ENCODE measurements at places on chromosomes 12 and 14. TPM values are rescaled to one million over a fixed set of nuclear protein-coding genes. Genes with fewer than 3 reads are reported as not detected.
A peak's percentile ranks its signal among the peaks of the same experiment; 100 is the strongest.

DNA sequence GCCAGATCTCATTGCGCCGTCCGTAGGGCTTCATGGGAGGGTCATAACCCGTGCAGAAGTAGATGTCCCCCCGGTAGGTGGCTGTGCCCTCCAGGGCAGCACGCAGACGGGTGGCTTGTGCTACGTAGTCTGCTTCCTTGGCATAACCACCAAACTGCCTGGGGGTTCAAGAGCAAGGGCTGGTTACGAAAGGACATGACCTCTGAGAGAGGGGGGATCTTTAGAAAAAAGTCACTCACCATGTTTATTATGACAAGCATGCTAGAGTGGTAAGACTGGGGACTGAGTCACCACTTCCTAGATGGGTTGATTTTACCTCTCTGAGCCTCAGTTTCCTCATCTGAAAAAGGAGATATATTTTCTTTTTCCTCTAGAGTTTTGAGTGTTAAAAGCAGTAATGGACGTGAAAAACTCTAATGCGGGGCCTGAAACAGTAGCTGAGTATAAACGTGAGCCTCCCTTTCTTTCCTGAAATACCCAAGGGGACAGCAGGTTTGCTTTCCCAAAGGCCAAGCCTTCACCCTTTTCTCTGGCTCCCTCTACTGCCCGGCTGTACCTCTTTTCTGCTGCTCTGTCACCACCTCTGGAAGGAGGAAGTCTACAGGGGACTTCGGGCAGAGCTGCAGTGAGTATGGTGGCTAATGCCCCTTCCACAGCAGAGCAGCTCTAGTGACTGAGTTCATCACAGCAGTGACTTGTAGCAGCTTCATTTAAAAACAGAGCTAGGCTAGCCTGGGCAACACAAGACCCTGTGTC is 23.5 kb upstream of the GPRC5D start:
- no peak for DNase-seq
- no peaks in the 10 kb centered on the region for H3K4me1 ChIP-seq
- H3K4me3 ChIP-seq: no peak overlapping the region
- H3K27ac ChIP-seq: no peak overlapping the region

The PPM1H gene
- total RNA-seq: 3.7 TPM

GRCh38 chr12:49091056-49091835 is 3.4 kb downstream of the DHH start:
- peak overlapping the region; percentile 100 for H3K27ac ChIP-seq
- H3K36me3 ChIP-seq: no peaks in the 10 kb centered on the region
- H3K4me1 ChIP-seq: peaks cover 59% of the 10 kb centered on the region
- H3K4me3 ChIP-seq: peak overlapping the region; percentile 89
- no peak for DNase-seq

DNA sequence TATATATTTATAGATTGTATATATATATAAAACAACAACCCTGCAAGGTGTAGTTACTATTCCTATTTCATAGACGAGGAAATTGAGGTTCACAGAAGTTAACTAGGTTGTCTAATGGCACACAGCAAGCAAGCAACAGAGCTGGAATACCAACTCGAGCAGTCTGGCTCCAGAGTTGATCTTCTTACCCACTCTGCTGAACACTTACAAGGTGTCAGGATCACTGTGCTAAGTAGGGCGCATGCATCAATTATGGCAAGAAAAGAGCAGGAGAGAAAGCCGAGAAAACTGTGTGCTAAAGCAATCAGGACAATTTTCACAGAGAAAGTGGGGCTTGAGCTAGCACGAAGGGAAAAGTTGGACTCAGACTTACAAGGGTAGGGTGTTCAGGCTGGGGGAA is 15.9 kb upstream of the ARMH4 start:
- DNase-seq: no peak
- no peak overlapping the region for H3K27ac ChIP-seq
- no peak overlapping the region for H3K4me3 ChIP-seq

The CLEC4D gene
- total RNA-seq: not detected

The AQP2 gene
- total RNA-seq: not detected

- no peak for DNase-seq
- H3K4me1 ChIP-seq: no peaks in the 10 kb centered on the region
- H3K27me3 ChIP-seq: no peaks in the 10 kb centered on the region
- H3K4me3 ChIP-seq: no peak overlapping the region
- no peaks in the 10 kb centered on the region for H3K36me3 ChIP-seq
These were observed 62.5 kb upstream of the TSPAN8 start for GRCh38 chr12:71220260-71220659.

DNA sequence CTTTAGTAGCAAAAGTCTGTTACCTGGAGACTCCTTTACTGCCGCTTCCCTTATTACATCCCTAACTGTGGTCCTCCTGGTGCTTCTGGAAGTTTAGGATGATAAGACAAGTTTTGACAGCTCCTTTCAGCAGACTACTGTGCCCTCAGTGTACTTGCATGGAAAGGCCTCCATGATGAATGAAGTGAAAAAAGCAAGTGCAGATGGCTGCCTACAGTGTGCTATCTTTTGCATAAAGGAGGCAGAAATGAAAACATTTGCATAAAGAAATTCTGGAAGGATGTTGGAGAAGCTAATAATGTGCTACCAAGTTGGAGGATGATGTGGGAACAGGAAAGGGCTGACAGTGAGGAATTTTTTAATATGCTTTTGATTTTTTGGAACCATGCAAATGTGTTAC is 4.5 kb downstream of the TCTN2 start:
- H3K4me1 ChIP-seq: peaks cover 21% of the 10 kb centered on the region
- H3K36me3 ChIP-seq: no peaks in the 10 kb centered on the region
- no peak for DNase-seq

The BICDL1 gene
- 5.2 TPM for total RNA-seq

DNA sequence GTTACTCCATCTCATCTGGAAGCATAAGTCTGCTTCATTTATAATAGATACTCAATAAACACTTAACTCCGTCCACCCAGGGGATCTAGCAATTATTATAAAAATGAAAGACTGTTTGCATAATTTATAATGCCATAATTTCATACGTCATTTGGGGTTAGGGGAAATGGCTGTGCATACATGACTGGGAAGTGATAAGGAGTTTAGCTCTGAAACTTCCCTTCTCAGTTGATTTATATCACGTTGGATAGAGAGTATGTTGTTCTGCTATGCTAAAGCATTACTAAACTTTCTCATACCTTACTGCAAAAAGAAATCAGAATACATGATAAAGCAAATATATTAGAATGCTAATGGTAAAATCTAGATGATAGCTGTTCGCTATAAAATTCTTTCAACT is 90.4 kb upstream of the DYNC1H1 start:
- H3K4me1 ChIP-seq: peaks cover 47% of the 10 kb centered on the region
- no peak for DNase-seq
- no peaks in the 10 kb centered on the region for H3K27me3 ChIP-seq
- no peak overlapping the region for H3K27ac ChIP-seq
- H3K36me3 ChIP-seq: peaks cover 5% of the 10 kb centered on the region

DNA sequence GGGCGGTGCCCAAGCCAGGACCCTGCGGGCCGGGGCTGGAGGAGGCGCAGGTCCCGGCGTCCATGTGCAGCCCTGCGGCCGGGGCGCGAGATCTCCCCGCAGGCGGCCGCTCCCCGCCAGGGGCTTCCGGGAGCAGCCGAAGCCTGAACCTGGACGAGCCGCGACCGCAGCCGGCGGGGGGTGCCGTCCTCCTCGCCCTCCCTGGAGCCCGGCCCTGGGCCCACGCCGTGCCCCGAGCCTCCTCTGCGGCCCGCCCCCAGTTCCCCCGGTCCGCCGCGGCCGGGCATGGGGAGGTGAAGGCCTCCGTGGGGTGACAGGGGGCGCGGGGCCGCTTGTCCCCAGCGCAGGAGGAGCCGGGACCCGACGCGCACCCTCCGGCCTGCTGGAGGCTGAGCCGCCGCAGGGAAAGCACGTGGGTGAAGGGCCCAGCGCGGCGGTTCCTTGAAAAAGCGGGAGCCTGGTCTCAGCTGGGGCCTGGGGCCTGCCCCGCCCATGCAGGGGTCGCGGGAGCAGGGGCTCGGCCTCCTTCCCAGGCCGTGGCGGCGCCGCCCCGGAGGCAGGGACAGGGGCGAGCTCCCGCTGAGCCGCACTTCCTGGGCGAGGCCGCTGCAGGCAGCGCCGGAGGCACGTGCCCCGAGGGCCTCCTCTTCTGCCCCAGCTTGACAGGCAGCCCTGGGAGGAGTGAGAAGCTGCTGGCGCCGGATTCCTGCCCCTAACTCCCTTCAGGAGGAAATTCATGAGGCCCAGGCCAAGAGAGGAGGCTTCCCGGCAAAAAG is 55.6 kb upstream of the PPP2R5C start:
- no peak overlapping the region for H3K4me3 ChIP-seq
- H3K27ac ChIP-seq: no peak overlapping the region
- H3K4me1 ChIP-seq: peaks cover 19% of the 10 kb centered on the region
- no peaks in the 10 kb centered on the region for H3K36me3 ChIP-seq
- no peak for DNase-seq

The TDRD9 gene
- not detected for total RNA-seq

GRCh38 chr12:88472248-88472647 is 108.0 kb downstream of the KITLG start:
- H3K27me3 ChIP-seq: no peaks in the 10 kb centered on the region
- peaks cover 4% of the 10 kb centered on the region for H3K36me3 ChIP-seq
- no peak overlapping the region for H3K27ac ChIP-seq

- no peaks in the 10 kb centered on the region for H3K4me1 ChIP-seq
- no peak for DNase-seq
- no peaks in the 10 kb centered on the region for H3K27me3 ChIP-seq
- H3K27ac ChIP-seq: no peak overlapping the region
These were observed 106.1 kb downstream of the PAX9 start for GRCh38 chr14:36767603-36768281.

- H3K4me1 ChIP-seq: no peaks in the 10 kb centered on the region
- H3K4me3 ChIP-seq: no peak overlapping the region
- no peaks in the 10 kb centered on the region for H3K27me3 ChIP-seq
These were observed 21.5 kb downstream of the CPSF2 start for GRCh38 chr14:92143309-92143708.

DNA sequence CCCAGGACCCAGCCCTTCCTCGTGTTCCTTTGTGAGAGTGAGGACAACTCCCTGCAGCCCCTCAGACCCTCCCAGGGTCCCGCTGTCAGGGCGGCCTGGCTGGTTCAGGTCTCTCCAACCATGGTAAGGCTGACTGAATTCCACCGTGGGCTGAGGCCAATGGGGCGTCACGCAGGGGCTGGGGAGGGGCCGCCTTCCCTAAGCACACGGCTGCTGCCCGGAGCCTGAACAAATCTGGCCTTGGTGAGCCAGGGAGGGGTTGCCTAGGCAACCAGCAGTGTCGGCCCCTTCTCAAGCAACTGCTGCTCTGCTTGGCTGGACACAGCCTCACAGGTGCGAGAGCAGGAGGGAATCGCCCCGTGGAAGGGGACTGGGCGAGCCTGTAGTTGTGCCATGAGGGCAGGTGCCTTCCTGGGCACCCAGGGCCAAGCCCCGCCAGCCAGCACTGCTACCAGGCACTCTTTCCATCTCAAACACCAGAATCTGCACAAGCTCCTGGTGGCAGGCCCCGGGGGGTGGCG is 37.0 kb upstream of the GALNT9 start:
- peaks cover 5% of the 10 kb centered on the region for H3K4me1 ChIP-seq
- no peaks in the 10 kb centered on the region for H3K36me3 ChIP-seq
- H3K27ac ChIP-seq: no peak overlapping the region
- no peak overlapping the region for H3K4me3 ChIP-seq
- peaks cover 45% of the 10 kb centered on the region for H3K27me3 ChIP-seq

The MIA2 gene
- 10.6 TPM for total RNA-seq

The CHST11 gene
- 10.0 TPM for total RNA-seq

- H3K36me3 ChIP-seq: no peaks in the 10 kb centered on the region
- H3K27me3 ChIP-seq: no peaks in the 10 kb centered on the region
- H3K4me3 ChIP-seq: no peak overlapping the region
- no peak overlapping the region for H3K27ac ChIP-seq
These were observed 62.8 kb upstream of the OSBPL8 start for GRCh38 chr12:76622351-76622750.

DNA sequence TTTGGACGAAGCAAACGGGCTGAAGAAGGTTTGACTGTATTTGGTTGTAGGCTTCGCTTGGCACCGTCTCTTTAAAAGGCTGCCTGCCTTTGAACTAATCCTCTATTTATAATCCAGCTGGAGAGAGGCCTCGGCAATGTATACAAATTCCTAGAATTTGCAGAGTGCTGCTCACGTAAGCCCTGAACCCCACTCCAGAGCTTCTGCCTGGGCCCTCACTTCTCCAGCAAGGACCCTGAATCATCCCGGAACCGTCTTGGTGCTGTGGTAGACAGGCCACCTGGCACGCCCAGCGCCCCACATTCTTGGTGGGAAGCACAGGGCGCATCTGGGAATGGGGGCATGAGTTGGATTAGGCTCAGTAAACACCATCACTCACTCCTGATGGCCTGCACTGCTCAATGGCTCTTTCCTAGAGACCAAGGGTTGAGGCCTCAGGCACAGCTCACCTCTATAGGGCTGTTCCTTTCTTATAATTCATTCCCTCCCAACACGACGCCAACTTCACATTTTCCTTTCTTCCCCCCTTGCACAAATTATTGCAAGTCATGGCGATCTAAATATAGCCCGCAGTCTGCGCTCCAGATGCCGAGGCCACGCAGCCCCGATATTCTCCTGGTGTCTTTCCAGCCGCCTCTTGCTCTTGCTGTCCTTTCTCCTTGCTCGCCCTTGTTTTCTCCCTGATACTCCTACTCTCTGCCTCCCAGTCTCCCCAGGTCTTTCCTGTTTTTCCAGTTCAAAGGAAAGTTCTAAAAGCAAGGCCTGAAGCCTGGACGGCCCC is 141.0 kb downstream of the ZFP36L1 start:
- H3K4me3 ChIP-seq: no peak overlapping the region
- H3K4me1 ChIP-seq: peaks cover 41% of the 10 kb centered on the region
- H3K27ac ChIP-seq: no peak overlapping the region

DNA sequence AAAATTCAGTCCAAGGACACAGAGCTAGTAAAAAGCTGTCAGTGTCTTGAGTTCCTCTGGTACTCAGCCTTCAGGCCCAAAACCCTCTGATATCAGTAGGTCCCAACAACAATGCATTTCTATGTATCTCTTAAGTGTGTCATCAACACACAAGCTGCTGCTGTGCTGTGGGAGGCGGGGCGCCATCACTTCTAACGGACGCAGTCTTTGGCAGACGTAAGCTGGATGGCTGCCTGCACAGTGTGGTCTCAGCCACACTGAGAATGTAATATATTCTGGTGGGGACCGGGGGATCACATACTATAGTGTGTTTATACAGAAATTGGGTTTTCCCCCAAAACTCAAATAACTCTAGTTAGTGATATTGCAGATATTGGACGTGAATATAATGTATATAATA is 123.9 kb downstream of the SUDS3 start:
- no peaks in the 10 kb centered on the region for H3K36me3 ChIP-seq
- peaks cover under 1% of the 10 kb centered on the region for H3K27me3 ChIP-seq
- H3K27ac ChIP-seq: no peak overlapping the region
- H3K4me1 ChIP-seq: no peaks in the 10 kb centered on the region
- DNase-seq: no peak

DNA sequence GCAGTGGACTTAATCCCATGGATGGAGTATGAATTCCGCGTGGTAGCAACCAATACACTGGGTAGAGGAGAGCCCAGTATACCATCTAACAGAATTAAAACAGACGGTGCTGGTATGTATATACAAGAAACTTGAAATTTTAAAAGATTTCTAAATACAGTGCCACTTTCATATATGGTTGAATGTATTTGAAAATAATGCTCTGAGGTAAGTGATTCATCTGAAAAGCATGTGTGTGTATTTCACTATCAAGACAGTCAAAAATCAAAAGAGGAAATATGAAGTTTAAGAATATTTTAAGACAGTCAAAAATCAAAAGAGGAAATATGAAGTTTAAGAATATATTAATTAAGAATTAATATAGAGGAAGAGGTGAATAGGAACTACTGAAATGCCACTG is 195.0 kb upstream of the PDZRN4 start:
- no peaks in the 10 kb centered on the region for H3K36me3 ChIP-seq
- no peaks in the 10 kb centered on the region for H3K4me1 ChIP-seq
- H3K27me3 ChIP-seq: no peaks in the 10 kb centered on the region
- H3K4me3 ChIP-seq: no peak overlapping the region

- no peaks in the 10 kb centered on the region for H3K27me3 ChIP-seq
- H3K4me3 ChIP-seq: peak overlapping the region; percentile 51
- DNase-seq: no peak
- no peak overlapping the region for H3K27ac ChIP-seq
These were observed 42.5 kb downstream of the CCDC88C start for GRCh38 chr14:91374879-91375702.

The EPYC gene
- not detected for total RNA-seq
